Panc1 (cell line): ENCODE measurements at places on chromosomes 1 and 21.

DNA sequence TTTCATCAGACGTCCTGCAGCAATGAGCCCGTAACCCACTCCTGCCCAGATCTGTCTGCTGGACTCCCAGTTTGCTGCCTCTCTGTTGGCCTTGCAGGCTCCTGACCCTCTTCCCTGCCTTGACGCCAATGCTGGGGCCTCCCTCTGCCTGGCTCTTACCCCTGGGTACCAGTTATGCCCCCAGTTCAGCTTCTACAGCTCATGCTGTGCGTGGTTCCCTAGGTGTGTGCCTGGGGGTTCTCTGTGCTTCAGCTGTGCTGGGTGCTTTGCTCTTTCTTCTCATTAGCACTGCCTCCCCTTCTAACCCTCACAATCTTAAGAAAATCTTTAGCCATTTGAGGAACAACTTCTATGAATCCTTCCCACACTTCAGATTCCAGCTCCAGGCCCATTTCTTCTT, 151.4 kb downstream of the ZSCAN20 start:
- H3K4me3 ChIP-seq: no peak overlapping the region
- no peak overlapping the region for H3K27ac ChIP-seq
- no peaks in the 10 kb centered on the region for H3K4me1 ChIP-seq
- peaks cover 14% of the 10 kb centered on the region for H3K27me3 ChIP-seq

DNA sequence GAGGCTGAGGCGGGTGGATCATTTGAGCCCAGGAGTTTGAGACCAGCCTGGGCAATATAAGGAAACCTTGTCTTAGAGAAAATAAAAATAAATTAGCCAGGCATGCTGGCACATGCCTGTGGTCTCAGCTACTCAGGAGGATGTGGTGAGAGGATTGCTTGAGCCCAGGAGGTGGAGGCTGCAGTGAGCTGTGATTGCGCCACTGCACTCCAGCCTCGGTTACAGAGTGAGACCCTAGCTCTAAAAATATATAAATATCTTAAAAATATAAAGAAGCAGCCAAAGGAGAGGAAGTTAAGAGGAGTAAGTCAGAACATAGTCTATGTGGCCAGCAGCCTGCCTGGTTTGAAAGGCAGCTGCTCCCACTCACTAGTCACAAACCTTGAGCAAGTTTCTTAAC, 4.5 kb upstream of the IL10RB start:
- H3K36me3 ChIP-seq: no peaks in the 10 kb centered on the region
- H3K27ac ChIP-seq: no peak overlapping the region
- no peak overlapping the region for H3K4me3 ChIP-seq
- no peaks in the 10 kb centered on the region for H3K27me3 ChIP-seq
- DNase-seq: no peak
- no peaks in the 10 kb centered on the region for H3K4me1 ChIP-seq

- no peak overlapping the region for H3K27ac ChIP-seq
- H3K36me3 ChIP-seq: no peaks in the 10 kb centered on the region
- DNase-seq: no peak
These were observed 259.1 kb downstream of the CACNA1E start for GRCh38 chr1:181742426-181742825.

DNA sequence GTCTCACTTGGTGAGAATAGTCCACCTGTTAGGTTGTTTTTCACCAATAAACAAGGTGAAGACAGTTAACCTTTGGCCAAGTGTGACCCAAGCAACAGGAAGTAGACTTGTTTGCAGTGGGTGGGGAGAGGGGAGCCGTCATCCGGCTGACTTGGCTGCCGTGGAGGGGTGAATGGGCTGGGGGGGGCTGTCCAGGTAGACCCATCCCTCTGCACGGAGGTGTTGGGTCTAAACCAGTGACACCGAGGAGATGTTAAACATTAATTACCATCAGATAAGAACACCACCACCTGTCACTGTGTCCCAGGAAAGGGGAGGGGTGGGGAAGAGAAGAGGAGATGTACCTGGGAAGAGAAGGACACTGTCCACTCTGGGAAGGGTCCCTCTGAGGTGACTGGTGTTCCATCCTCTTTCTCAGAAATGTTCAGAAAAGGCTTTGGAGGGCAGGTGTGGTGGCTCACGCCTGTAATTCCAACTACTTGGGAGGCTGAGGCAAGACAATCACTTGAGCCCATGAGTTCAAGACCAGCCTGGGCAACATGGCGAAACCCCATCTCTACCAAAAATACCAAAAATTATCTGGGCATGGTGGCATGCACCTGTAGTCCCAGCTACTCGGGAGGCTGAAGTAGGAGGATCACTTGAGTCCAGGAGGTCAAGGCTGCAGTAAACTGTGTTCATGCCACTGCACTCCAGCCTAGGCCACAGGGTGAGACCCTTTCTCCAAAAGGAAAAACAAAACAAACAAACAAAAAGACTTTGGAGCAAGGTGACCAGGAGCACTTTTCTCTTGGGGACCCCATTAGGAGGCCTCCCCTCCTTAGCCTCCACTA, 6.7 kb upstream of the MYOM3 start:
- no peaks in the 10 kb centered on the region; the same call in 1 of the 2 replicates for H3K4me1 ChIP-seq
- H3K4me3 ChIP-seq: no peak overlapping the region
- no peak for DNase-seq
- H3K27ac ChIP-seq: no peak overlapping the region
- no peaks in the 10 kb centered on the region for H3K36me3 ChIP-seq

GRCh38 chr21:37555672-37556261, 189.2 kb downstream of the DYRK1A start:
- DNase-seq: no peak

GRCh38 chr1:185486346-185486745, 169.3 kb upstream of the IVNS1ABP start:
- H3K4me1 ChIP-seq: no peaks in the 10 kb centered on the region
- H3K36me3 ChIP-seq: no peaks in the 10 kb centered on the region
- DNase-seq: no peak
- no peaks in the 10 kb centered on the region for H3K27me3 ChIP-seq

DNA sequence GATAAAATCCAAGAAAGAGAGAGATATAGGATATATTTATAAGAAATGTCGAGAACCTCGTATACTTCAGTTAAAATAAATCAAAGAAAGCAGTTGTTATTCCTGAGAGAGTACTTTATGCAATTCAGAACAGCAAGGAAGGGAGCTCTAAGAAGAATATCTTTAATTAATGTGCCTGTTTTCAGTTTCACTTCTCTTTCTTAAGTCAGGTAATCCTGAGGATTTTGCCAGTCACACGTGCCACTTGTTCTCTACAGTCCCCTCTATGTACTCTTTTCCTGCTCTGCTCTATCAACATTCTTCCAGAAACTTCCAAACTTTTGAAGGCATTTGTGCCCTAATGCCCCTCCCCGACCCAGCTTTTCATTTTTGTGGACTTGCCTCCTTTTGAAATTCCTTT, 211.9 kb downstream of the AKT3 start:
- H3K27ac ChIP-seq: no peak overlapping the region
- H3K4me1 ChIP-seq: no peaks in the 10 kb centered on the region
- H3K27me3 ChIP-seq: no peaks in the 10 kb centered on the region
- no peaks in the 10 kb centered on the region for H3K36me3 ChIP-seq
- no peak for DNase-seq

- no peaks in the 10 kb centered on the region for H3K36me3 ChIP-seq
- no peak for DNase-seq
- 0 out of 2 replicates have a peak, but pooled peaks cover 3% of the 10 kb centered on the region for H3K4me1 ChIP-seq
These were observed 4.5 kb downstream of the PRRX1 start for GRCh38 chr1:170668209-170669106.

- DNase-seq: no peak
- H3K36me3 ChIP-seq: no peaks in the 10 kb centered on the region
- no peaks in the 10 kb centered on the region for H3K27me3 ChIP-seq
These were observed 14.4 kb downstream of the INAVA start for GRCh38 chr1:200909071-200909470.

GRCh38 chr21:27139526-27139925, 172.6 kb upstream of the ADAMTS5 start:
- no peak overlapping the region for H3K4me3 ChIP-seq
- no peak overlapping the region for H3K27ac ChIP-seq
- no peaks in the 10 kb centered on the region for H3K4me1 ChIP-seq
- H3K27me3 ChIP-seq: no peaks in the 10 kb centered on the region
- no peak for DNase-seq

DNA sequence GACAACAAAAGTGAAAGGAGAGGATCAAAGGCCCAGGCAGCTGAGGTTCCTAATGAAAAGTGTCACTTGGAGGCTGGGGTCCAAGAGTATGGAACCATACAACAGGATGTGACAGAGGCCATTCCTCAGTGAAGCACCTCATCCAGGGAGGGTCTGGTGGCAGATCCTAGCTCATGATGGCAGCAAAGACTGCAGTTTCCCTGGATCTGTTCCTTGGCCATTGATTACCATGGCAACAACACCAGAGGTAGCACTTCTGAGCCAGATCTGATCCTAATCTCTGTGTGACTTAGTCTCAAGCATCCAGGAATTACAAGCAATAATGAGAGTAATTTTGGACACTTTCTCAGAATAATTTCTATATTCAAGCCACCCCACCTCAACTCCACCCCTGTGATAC, 12.9 kb downstream of the FAM177B start:
- no peaks in the 10 kb centered on the region for H3K36me3 ChIP-seq
- H3K27me3 ChIP-seq: no peaks in the 10 kb centered on the region
- H3K4me1 ChIP-seq: no peaks in the 10 kb centered on the region
- no peak overlapping the region for H3K4me3 ChIP-seq
- no peak for DNase-seq

DNA sequence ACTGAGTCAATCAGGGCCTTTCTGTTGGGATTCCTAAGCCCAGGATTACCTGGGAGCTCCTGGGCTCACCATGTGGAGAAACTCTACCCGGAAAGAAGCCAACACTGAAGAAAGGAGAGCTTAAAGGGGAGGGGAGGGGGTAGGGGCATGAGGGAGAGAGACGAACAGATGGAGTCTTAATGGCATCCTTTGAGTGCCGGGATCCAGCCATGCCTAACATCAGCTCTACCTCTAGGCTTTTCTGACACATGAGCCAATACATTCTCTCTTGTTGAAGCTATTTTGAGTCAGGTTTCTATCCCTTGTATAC, 75.0 kb downstream of the NPHP4 start:
- H3K27me3 ChIP-seq: no peaks in the 10 kb centered on the region
- no peak for DNase-seq
- no peaks in the 10 kb centered on the region; the same call in 1 of the 2 replicates for H3K36me3 ChIP-seq

GRCh38 chr1:222441066-222441465, 106.8 kb downstream of the HHIPL2 start:
- no peaks in the 10 kb centered on the region for H3K4me1 ChIP-seq
- H3K27ac ChIP-seq: no peak overlapping the region
- no peaks in the 10 kb centered on the region for H3K27me3 ChIP-seq
- no peak overlapping the region for H3K4me3 ChIP-seq

GRCh38 chr1:1080122-1080757, 6.1 kb upstream of the RNF223 start:
- H3K27me3 ChIP-seq: no peaks in the 10 kb centered on the region
- H3K4me1 ChIP-seq: peaks cover 5% of the 10 kb centered on the region
- no peak for DNase-seq
- H3K27ac ChIP-seq: peak overlapping the region; percentile 83

GRCh38 chr1:205435578-205436573, 14.0 kb upstream of the LEMD1 start:
- no peak overlapping the region for H3K27ac ChIP-seq
- no peak for DNase-seq
- H3K36me3 ChIP-seq: no peaks in the 10 kb centered on the region
- H3K27me3 ChIP-seq: peaks cover 5% of the 10 kb centered on the region
- peaks cover 8% of the 10 kb centered on the region for H3K4me1 ChIP-seq
- no peak overlapping the region for H3K4me3 ChIP-seq
